Skeletal muscle cell (primary cell): ENCODE measurements at places on chromosomes 16 and 17.

- DNase-seq = peak; percentile 6
These were observed at the start of gene BTBD17 for GRCh38 chr17:74361230-74362068. Gene BTBD17 (minus strand): TSS chr17:74361868. CDS start chr17:74361819, 49 bp downstream.

DNA sequence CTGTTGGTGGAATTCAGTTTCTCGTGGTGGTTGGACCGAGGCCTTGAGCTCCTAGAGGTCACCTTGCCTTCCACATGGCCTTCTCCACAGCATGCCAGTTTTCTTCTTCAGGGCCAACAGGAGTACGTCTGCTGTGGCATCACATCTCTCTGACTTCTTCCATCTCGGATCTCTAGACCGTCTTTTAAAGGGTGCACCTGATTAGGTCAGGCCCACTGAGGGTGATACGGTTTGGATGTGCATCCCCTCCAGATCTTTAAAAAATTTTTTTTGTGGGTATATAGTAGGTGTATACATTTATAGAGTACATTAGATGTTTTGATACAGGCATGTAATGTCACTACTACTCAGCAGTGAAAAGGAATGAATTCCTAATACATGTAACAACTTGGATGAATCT lies 58.3 kb upstream of the BRD7 start:
- DNase-seq = no peak

DNA sequence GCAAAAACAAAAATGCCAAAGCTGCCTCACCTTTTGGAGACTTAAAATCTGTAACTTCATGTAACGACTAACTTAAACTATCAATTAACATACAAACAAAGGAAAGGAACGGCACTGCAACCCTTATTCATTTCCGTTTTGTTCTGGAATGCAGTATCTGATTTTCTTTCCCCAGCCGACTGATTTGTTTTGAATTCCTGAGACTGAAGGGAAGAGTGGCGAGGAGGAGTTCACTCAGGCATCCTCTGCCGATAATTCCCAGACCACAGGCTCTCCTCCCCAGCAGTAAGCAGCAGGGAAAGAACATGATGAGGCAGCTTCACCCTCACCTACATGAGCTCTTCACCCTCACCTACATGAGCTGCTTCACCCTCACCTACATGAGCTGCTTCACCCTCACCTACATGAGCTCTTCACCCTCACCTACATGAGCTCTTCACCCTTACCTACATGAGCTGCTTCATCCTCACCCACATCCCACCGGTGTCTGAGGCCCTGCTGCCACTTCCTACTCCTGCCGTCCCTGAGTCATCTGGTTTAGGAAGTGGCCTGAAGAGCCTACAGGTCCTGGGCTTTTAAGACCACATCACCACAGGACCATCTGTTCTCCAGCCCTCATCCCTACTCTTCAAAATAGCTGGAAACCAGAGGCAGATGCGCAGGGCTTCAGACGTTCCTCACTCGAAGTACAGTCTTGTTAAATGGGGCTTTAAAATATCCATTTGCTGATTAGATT lies 168.0 kb upstream of the RPH3AL start:
- no peak for DNase-seq

GRCh38 chr17:66443166-66443565 lies 140.8 kb downstream of the PRKCA start:
- DNase-seq = no peak

GRCh38 chr16:11325404-11326083 lies 19.7 kb upstream of the RMI2 start:
- no peak for DNase-seq

DNA sequence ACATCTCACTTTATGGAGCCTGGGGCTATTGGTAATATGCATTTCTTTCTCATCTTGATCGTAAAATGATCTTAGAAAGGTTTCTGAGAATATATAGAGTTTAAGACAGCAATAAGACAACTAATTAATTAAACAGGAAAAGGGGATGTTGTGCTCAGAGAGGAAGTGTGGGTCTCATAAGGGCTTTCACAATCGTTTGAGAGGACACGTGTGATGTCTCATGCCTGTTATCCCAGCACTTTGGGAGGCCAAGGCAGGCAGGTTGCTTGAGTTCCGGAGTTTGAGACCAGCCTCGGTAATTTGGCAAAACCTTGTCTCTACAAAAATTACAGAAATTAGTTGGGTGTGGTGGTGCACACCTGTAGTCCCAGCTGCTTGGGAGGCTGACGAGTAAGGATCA lies 295.6 kb downstream of the WWOX start:
- DNase-seq = no peak

- no peak for DNase-seq
These were observed 15.2 kb downstream of the UBE2O start for GRCh38 chr17:76437467-76438402.

DNA sequence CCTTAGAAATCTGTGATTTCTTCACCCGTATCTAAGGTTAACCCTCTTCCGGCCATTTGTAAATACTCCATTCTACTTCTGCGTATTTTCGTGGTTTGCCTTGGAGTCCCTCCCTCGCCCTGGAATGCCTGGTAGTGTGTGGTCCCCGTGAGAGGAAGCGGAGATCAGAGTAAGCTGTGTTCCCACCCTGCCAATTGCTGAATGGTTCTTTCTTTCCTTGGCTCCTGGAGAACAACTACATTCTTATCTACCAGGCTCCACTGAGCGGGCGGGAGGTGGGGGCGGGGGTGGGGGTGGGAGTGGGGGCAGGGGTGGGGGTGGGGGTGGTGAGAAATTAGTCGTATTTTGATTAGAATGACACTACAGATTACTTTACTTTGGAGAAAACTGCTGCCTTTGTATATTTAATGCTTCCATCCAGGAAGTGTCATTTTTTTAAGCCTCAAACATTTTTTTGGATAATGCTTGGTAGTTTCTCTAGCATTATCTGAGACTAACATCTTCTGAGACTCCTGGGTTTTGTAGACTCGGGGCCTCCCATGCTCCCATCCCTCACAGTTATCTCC lies 20.9 kb upstream of the FASN start:
- DNase-seq = no peak

- DNase-seq = no peak
These were observed 1.2 kb downstream of the HAS3 start for GRCh38 chr16:69106491-69107315.

- DNase-seq = no peak
These were observed 28.0 kb downstream of the SOX8 start for GRCh38 chr16:1009358-1010150.

DNA sequence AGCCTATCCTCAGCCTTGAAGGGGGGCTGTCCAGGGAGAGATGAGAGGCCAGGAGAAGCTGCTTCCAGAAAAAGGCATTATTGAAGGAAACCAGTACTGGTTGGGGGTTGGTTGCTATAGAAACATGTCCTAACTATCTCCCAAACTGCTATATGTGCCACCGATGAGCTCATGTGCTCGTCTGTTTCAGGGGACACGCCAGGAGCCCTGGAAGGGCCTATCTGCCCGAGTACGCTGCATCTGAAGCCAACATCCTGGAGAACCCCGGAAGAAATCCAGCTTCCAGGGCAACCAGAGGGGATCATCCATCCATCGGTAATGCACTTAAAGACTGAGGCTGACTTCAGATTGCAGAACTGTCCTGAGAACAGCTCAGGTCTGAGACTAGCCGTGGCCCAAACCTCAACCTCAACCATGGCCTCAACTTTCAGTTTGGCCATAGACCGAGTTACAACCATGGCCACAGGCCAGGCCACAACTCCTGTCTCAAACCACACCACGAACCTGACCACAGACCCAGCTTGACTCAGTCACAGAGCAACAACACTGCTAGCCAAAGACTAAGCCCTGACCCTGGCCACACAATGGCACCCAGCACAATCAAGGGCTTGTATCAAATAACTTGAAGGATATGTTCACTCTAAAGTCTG lies 10.2 kb downstream of the PITPNM3 start:
- peak; percentile 36 for DNase-seq

DNA sequence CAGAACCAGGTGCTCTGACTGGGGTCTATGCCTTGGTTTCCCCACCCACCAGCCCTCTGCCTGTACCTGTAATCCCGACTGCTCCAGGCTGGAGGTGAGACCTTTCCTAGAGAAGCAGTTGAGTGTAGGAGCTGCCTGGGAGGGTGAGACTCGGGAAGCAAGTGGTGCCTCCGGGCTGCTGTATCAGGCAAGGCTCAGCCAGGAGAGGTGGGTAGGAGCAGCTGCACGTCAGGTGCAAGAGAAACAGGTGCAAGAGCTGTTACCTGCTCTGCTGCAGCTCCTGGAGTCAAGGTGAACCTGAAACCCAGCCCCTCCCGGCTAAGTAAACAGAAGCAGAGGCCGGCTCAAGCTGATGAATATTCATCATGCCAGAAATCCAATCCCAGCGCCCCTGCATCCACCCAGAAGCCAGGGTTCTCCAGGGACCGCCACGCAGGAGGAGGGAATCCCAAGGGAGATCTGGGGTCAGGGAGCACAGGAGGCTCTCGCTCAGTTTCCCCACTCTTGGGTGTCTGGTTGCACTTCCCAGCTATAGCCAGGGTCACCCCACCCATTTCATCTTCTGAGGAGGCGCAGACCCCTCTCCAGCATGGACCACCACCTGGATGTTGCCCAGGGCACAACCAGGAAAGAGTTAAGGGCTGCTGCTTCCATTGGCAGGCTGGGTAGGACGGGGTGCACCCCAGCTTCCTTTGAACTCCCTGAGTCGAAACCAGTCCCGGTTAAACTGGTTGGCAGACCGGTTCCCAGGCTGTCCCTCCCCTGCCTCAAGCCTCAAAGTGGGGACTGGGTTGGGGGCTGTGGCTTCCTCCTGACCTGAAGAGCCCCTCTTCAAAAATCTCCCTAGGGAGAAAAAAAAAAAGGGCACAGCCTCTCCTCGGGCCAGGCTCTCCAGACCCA lies at the start of gene PRR15L:
Gene PRR15L, minus strand, starts transcription at position 293 of the 900 bp plus-strand sequence. CDS start 4,649 bp downstream, outside the sequence.
- no peak for DNase-seq

- no peak for DNase-seq
These were observed 107.3 kb upstream of the CDH5 start for GRCh38 chr16:66258916-66259845.

DNA sequence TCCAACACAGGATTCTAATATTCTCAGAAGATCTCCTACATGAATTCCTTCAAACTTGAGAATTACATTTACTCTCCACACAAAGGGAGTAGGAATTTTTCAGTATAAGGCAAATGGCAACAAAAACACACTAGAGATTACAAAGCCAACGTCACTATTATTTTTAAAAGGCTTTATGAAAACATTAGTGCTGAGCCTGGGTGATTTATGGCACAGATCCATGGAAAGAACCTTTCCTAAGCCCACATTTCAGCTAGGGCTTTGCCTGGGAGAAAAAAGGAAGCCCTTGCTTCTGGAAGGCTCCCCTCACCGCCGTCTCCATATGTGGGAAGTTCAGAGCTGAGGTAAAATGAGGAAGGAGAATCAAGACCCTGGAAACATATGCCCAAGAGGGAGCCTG lies 499.4 kb upstream of the HSBP1 start:
- DNase-seq = no peak

DNA sequence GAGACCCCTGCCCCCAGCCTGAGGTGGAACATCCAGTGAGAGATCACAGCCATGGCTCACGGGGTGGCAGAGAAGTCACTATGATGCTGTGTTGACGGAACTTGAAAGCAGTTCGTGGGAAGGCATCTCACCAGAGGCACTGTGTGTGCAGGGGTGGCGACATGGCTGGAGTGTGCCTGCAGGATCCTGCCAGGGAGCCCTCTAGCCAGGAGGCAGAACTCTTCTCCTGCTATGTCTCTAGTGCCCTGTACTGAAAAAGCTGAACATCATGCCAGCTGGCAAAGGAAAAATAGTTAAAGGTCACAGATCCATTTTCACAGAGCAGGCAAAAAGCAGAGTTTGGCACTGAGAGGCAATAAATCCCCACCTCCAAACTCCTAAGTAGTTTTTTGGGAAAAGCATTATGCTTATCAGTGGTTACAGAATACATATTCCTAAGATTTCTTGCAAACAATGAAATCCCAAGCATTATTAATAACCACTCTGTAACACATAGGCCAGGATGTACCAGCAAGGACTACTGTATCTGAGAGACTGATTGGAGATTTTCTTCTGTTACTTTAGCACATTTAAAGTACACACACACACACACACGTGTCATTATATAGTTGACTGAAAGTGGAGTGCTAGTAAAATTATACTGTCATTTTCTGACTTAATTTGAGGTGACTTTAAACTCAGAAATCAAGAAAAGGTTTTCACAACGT lies 36.8 kb downstream of the TNRC6C start:
- DNase-seq = no peak

DNA sequence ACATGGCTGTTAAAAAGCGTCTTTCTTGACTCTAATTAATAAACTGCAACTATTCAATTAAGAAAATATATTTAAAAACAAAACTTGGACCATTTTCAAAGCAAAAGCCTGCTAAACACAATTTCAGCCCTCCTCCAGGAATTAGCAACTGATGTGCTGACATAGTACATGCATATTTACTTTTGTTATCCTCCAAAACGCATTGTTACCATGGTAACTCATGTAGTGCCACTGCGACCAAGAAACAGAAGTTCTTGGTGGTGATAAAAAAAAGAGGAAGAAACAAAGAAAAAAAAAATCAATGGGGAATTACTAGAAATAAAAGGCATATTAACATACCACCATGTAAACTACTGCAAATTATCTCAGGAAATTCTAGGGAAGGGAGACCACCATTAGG lies 793.4 kb upstream of the CDH8 start:
- DNase-seq = no peak

GRCh38 chr17:15485045-15485444 lies 17.6 kb upstream of the CDRT4 start:
- DNase-seq = no peak

GRCh38 chr17:60524463-60525327 lies 1.3 kb downstream of the APPBP2 start:
- no peak for DNase-seq

- DNase-seq = peak; percentile 68
These were observed 19.5 kb downstream of the SIAH1 start for GRCh38 chr16:48365601-48366164.

DNA sequence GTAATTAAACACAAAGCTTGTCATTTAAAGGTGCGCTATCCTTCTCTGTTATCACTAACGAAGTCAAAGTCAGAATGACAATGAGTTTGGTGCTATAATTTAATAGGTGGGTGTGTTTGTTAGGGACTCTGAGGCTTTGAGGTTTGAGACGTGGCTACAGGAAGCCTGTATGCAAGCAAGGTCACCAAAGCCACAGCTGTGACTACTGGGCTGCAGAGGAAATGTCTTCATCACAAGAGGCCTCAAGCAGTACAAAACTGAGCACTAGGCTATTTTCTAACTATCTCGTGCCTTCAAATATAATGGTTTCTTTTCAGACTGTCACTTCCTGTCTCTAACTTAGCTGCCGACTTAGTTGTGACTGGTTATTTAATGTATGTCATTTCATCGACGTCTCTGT lies 141.2 kb downstream of the AATF start:
- no peak for DNase-seq

GRCh38 chr16:18984435-18985005 lies 786 bp downstream of the TMC7 start:
- DNase-seq = no peak

- DNase-seq = no peak
These were observed 418.1 kb downstream of the SOX9 start for GRCh38 chr17:72538901-72539352.
